ENCODE measurements at places on chromosomes 7 and 10.
A peak's percentile ranks its signal among the peaks of the same experiment; 100 is the strongest.

DNA sequence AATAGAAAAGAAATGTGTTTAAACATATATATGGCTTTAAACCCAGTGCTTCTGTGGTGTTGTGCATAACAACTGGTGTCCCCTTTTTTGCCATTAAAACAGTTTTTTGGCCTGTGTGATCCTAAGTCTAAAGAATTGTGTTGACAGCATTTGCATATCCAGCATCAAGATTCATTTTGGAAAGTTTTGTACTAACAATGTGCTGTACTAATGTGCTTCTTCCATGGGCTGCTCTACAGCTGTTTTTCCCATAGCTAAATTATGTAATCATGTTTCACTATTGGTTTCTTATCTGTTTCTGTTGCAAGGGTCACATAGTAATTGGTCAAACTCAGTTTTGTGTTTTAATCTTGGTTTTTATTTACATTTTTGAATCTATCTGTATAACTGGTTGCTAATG, 5.5 kb downstream of the CNNM2 start:
- no peak for DNase-seq
- H3K4me1 ChIP-seq = no peaks in the 10 kb centered on the region
- H3K27me3 ChIP-seq = no peaks in the 10 kb centered on the region
- no peak overlapping the region for H3K27ac ChIP-seq
- no peak overlapping the region for H3K4me3 ChIP-seq
- H3K36me3 ChIP-seq = no peaks in the 10 kb centered on the region

GRCh38 chr7:42035210-42035609, 201.8 kb downstream of the GLI3 start:
- no peaks in the 10 kb centered on the region for H3K4me1 ChIP-seq
- H3K27me3 ChIP-seq = no peaks in the 10 kb centered on the region
- no peak overlapping the region for H3K4me3 ChIP-seq
- no peak for DNase-seq

- H3K4me1 ChIP-seq = no peaks in the 10 kb centered on the region
- H3K27ac ChIP-seq = no peak overlapping the region
- H3K36me3 ChIP-seq = no peaks in the 10 kb centered on the region
- H3K4me3 ChIP-seq = no peak overlapping the region
- no peaks in the 10 kb centered on the region for H3K27me3 ChIP-seq
Measured at GRCh38 chr7:80937336-80937735, 18.5 kb upstream of the SEMA3C start.

- H3K36me3 ChIP-seq = no peaks in the 10 kb centered on the region
- H3K4me3 ChIP-seq = no peak overlapping the region
- H3K4me1 ChIP-seq = no peaks in the 10 kb centered on the region
- H3K27me3 ChIP-seq = no peaks in the 10 kb centered on the region
- no peak overlapping the region for H3K27ac ChIP-seq
Measured at GRCh38 chr10:119498889-119499676, 43.4 kb downstream of the RGS10 start.

DNA sequence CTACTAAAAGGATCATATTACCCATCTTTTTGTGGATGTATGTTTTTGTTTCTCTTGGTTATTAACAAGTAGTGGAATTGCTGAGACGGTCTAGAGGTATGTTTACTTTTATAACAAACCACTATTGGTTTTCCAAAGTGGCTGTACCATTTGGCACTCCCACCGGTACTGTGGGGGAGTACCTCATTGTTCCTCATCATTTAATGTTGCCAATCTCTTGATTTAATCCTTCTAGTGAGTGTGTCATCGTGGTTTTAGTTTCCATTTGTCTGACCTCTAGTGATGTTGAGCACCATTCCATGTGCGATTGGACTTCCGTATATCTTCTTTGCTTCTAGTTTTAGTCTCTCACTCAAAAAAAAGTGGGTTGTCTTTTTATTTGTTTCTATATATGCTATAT, 50.4 kb downstream of the RBM33 start:
- H3K36me3 ChIP-seq = no peaks in the 10 kb centered on the region
- no peaks in the 10 kb centered on the region for H3K4me1 ChIP-seq
- no peak for DNase-seq
- H3K27ac ChIP-seq = no peak overlapping the region

DNA sequence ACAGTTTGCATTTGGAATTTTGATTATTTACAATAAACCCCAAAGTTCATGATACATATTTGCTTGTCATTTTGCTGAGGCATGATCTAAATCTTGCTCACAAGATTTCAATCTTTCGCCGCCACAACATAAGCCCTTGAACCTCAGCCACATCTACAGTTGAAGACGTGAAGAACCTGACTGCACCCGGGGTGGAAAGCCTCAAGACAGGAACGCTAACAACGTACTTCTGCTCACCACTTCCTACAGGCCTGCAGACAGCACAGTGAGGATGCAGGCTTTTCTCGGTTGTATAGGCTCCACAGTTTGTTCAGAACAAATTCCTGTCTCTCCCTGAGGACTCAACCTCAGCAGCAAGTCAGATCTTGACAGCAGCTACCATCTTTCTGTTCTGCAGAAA, 393.8 kb upstream of the PRKCQ start:
- no peak overlapping the region for H3K27ac ChIP-seq
- H3K4me1 ChIP-seq = no peaks in the 10 kb centered on the region
- no peak overlapping the region for H3K4me3 ChIP-seq
- no peak for DNase-seq

DNA sequence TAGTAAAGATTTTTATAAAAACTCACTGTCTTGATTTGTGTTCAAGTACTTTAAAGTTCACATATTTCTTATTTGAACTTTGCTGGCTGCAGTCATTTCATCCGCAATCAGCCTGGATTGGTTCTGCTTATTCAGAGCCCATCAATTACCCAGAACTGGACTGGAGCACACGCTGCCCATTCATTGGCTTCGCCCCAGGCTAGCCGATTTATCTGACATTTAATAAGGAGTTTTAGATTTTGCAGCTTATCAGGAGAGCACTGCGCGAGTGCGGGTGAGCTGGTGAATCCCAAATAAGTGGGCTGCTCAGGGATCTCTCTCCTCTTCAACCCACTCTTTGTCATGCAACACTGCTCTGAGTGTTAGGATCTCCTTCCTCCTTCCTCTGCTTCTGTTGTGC, 166.0 kb upstream of the GPR26 start:
- H3K4me1 ChIP-seq = no peaks in the 10 kb centered on the region
- no peaks in the 10 kb centered on the region for H3K36me3 ChIP-seq
- H3K27me3 ChIP-seq = no peaks in the 10 kb centered on the region
- H3K27ac ChIP-seq = no peak overlapping the region

GRCh38 chr10:113802997-113803396, 50.9 kb downstream of the DCLRE1A start:
- H3K27me3 ChIP-seq = no peaks in the 10 kb centered on the region
- DNase-seq = no peak
- no peak overlapping the region for H3K4me3 ChIP-seq
- no peaks in the 10 kb centered on the region for H3K36me3 ChIP-seq

GRCh38 chr10:110023785-110024465, 16.1 kb downstream of the ADD3 start:
- no peak overlapping the region for H3K4me3 ChIP-seq
- DNase-seq = no peak
- H3K27me3 ChIP-seq = no peaks in the 10 kb centered on the region
- no peak overlapping the region for H3K27ac ChIP-seq

DNA sequence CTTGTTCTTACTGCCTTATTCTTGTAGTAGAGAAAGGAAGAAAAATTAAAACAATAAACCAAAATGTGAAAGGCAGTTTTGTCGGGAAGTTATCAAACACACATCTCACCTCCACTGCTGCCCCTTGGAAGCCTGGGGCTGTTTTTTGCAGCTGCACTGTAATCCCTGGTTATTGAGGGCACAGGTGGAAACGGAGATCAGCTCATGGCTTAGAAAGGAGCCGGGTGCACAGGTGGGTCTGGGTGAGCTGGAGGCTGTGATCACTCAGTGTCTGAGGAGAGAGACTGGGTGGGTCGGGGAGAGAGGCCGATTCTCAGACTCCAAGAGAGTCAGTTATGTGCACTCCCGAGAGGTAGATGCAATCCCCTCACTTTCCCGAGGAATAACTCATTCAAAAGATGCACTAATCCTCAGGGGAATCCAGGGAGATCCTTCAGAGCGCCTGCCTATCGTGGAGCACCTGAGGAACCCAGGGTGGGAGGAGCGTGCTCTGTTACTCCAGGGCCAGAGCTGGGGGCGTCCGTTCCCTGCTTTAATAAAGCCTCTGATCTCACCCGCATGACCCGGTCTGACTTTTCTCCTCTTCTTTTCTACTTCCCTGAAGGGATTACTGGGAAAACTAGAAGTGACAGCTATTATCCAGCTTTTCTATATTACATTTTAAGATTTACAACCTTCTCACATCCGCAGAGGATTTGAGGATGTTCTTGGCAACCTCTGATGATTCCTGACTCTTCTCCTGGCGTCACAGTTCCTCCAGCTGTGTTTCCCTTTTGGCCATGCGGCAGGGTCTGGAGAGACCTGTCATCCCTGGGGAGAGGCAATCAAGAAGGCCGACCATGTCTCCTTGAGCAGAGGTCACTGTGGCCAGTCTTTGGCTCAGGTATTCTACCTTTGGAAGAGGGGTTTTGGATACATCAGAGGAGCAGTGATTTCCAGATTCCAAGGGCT, 82.1 kb downstream of the CAMK1D start:
- no peaks in the 10 kb centered on the region for H3K4me1 ChIP-seq
- no peak overlapping the region for H3K4me3 ChIP-seq
- H3K27me3 ChIP-seq = no peaks in the 10 kb centered on the region
- no peaks in the 10 kb centered on the region for H3K36me3 ChIP-seq
- H3K27ac ChIP-seq = no peak overlapping the region
- no peak for DNase-seq

DNA sequence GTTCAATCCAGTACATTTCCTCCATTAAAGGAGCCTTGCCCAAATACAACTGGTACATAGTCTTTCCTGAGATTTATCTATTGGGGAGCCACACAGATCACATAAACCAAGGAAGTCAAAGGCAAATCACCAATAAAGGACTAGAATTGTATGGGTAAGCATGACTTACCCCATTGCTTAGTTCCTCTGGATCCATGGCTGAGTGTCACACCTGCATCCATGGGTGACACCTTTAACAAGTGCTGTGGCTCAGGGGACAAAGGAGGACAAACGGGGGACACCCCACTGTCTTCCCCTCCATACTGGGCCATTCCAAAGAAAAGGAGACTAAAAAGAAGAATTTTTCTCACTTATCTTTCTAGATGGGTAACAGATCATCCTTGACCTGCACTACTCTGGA, 30.4 kb downstream of the ZNF92 start:
- no peak overlapping the region for H3K4me3 ChIP-seq
- no peaks in the 10 kb centered on the region for H3K27me3 ChIP-seq

- H3K27me3 ChIP-seq = no peaks in the 10 kb centered on the region
- H3K36me3 ChIP-seq = no peaks in the 10 kb centered on the region
- H3K4me1 ChIP-seq = no peaks in the 10 kb centered on the region
- no peak overlapping the region for H3K4me3 ChIP-seq
- H3K27ac ChIP-seq = no peak overlapping the region
- no peak for DNase-seq
Measured at GRCh38 chr10:52322936-52323335, 8.9 kb downstream of the DKK1 start.

GRCh38 chr10:43250615-43251418, 16.0 kb downstream of the RASGEF1A start:
- no peaks in the 10 kb centered on the region for H3K27me3 ChIP-seq
- peak; percentile 56 for DNase-seq
- no peaks in the 10 kb centered on the region for H3K4me1 ChIP-seq
- no peak overlapping the region for H3K27ac ChIP-seq
- H3K4me3 ChIP-seq = no peak overlapping the region

GRCh38 chr10:26860102-26860442, 686 bp downstream of the ABI1 start:
- H3K4me3 ChIP-seq = peak overlapping the region; percentile 90
- H3K4me1 ChIP-seq = peaks cover 25% of the 10 kb centered on the region
- no peaks in the 10 kb centered on the region for H3K27me3 ChIP-seq
- no peaks in the 10 kb centered on the region for H3K36me3 ChIP-seq
- peak; percentile 30 for DNase-seq
- peak overlapping the region; percentile 99 for H3K27ac ChIP-seq

GRCh38 chr7:43110791-43111535, 1.5 kb upstream of the HECW1 start:
- H3K36me3 ChIP-seq = no peaks in the 10 kb centered on the region
- DNase-seq = no peak
- H3K4me1 ChIP-seq = peaks cover 11% of the 10 kb centered on the region
- H3K27me3 ChIP-seq = peaks cover 12% of the 10 kb centered on the region
- H3K27ac ChIP-seq = no peak overlapping the region

DNA sequence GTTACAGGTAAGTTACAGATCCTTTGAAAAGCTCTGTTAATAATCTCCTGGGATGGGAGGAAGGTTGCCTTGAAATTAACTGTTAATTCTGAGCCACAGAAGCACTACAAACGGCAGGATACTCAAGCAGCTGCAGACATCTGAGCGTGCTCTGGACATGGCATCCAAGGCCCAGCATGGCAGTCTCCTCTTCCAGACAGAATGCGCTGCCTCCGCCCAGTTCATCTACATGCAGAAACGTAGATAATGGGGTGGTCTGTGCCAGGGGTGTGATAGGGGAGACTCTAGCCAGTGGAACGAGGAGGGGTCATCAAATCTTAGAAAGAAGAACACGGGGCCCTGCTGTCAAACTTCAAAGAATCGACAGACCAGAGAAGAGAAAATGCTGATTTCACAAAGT, 13.8 kb downstream of the VIPR2 start:
- H3K27me3 ChIP-seq = no peaks in the 10 kb centered on the region
- H3K27ac ChIP-seq = no peak overlapping the region
- H3K4me3 ChIP-seq = no peak overlapping the region
- DNase-seq = no peak

DNA sequence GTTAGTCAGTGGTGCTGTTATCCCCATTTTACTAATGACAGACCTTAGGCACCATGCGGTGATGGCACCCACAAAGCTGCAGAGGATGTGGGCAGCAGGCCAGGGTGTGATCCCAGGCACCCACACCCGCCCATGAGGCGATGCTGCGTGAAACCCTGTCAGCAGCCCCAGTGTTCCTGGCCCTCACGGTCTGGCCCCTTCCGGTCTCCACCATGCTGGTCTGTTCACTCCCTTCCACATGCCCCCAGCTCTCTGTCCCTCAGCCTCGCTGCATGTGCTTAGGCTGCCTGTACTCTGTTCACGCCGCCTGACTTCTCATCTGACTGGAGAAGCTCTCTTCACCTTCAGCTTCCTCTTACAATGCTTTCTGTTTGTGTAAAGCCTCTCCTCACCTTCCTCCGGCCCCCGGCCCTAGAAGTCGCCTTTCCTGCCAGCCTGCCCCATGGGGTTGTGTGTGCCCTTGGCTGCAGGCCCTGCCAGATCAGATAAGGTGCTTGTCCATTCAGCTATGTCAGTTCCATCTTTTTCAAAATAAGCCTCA, 17.6 kb upstream of the ORAI2 start:
- no peak overlapping the region for H3K27ac ChIP-seq
- DNase-seq = no peak
- no peaks in the 10 kb centered on the region for H3K4me1 ChIP-seq
- peaks cover 33% of the 10 kb centered on the region for H3K36me3 ChIP-seq
- no peak overlapping the region for H3K4me3 ChIP-seq

DNA sequence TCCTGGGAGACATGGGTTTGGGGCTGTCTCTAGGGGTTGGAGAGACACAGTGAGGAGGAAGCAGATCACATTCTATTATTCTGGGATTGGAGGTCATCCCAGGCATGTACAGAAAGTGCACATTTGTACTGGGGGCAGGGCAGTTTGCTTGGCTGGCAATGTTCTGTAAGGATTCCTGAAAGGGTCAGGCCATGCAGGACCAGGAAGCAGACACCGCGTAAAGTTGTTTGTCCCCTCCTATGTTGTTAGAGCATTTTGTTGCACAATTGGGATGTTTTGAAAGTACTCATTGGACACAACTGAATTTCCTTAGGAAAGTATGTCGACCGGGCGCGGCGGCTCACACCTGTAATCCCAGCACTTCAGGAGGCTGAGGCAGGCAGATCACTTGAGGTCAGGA, 12.5 kb downstream of the LYZL2 start:
- H3K36me3 ChIP-seq = no peaks in the 10 kb centered on the region
- DNase-seq = no peak
- no peaks in the 10 kb centered on the region for H3K4me1 ChIP-seq
- no peak overlapping the region for H3K27ac ChIP-seq
- no peaks in the 10 kb centered on the region for H3K27me3 ChIP-seq
